ENCODE measurements at places on chromosomes 5 and 9.

GRCh38 chr5:159294921-159295320 is 31.8 kb downstream of the UBLCP1 start:
- DNase-seq = no peak

GRCh38 chr9:33125871-33126823 is 41.0 kb downstream of the B4GALT1 start:
- DNase-seq = no peak

DNA sequence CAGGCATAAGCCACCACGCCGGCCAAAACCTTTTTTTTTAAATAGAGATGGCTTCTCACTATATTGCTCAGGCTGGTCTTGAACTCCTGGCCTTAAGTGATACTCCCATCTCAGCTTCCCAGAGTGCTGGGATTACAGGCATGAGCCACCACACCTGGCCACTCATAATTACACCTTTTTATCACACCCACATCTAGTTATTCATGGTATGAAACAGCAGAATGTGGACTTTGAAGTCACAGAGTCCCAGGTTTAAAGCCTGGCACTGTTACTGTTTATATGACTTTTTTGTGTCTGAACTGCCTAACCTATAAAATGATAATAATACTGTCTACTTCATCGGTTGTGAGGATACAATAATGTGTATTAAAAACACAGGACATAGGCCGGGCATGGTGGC is 23.1 kb downstream of the ZNF346 start:
- DNase-seq = no peak

GRCh38 chr5:10856683-10857337 is 95.8 kb upstream of the DAP start:
- DNase-seq = no peak

- no peak for DNase-seq
These were observed 167.2 kb upstream of the CTNND2 start for GRCh38 chr5:12071455-12071854.

DNA sequence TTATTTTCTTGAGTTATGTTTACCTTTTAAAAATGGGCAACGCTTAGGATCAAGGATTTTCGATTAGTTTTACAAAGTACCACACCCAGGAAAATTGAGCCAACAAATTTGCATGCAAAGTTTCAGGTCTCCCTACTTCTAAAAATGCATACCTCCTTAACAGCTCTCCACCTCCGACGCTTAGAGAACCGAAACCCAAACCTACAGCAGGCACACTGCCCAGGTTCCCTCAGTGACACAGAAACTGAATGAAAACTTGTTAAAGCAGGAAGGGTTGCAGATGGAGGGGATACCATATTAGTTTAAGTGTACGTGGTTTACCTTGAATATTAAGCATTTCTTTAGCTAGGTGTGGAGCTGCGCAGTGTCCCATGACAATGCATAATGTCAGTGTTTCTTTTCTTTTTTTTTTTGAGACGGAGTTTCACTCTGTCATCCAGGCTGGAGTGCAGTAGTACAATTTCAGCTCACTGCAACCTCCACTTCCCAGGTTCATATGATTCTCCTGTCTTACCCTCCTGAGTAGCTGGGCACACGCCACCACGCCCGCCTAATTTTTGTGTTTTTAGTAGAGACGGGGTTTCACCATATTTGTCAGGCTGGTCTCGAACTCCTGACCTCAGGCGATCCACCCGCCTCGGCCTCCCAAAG is 1.6 kb upstream of the SUB1 start:
- DNase-seq = peak; percentile 4

GRCh38 chr5:1300581-1301083 is 5.8 kb upstream of the TERT start:
- no peak for DNase-seq

DNA sequence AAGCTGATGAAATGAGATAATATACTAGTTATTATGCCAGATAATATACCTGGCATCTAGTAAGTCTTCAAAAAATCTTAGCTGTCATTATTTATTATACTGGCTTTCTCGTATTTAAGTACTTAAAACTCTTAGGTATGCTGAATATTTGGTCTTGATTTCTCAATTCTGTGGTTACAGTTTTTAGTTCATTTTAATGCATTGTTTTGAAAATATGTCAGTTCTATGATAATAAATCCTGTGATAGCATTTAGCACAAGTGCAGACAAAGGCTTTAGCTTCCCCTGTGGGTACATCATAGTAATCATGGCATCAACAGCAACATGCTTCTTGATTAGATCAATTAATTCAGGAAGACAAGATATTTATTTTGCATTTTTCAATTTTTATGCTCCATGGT is 133.0 kb downstream of the SMC2 start:
- no peak for DNase-seq

DNA sequence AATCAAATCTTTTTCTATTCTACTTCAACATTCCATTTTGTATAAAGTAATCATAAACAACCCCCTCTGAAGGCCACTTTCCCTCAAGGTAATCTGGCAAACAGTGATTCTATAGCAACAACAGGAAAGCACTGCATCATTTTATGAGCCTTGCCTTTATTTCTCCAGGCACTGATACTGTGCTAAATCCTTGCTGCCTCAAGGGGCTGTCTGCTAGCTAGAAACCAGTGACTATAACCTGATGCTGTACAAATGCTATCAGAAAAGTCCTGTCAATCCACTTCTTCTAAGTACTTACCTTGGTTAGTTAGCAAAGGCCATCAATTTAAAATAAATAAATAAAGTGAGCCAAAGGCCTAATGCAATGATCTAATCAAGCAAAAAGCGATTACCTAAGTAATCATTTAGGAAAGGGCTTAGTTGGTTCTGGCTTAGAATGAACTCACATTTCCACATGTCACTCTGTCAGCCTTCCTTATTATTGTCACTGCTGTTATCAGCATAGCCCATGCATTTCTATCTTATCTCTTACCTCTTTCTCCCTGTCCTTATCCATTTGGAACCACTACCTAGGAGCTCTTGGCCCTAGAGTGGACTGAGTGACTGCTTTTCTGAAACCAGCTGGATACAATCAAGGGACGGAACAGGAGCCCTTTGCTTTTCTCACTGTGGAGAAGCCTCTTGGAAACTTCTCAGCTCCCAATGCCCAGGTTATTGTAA is 246.1 kb upstream of the MEF2C start:
- no peak for DNase-seq

- DNase-seq = no peak
These were observed 9.7 kb upstream of the CHD1 start for GRCh38 chr5:98938464-98938863.

DNA sequence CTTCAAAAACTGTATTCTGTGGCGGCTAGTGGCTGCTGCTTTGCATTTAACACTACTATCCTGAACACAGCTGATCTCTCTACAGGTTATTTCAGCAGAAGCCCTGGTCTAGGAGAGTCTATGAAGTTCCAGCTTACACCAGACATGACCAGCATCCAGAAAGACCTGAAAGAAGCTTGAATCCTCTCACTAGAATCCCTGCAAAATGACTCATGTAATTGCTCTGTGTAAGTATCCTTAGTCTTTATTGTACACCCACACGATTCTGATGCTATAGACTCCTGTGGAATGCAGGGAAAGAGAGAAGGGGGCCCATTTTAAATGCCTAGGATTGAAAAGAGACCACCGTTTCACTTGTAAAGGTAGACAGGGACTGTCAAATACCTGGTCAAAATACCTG is 859 bp upstream of the GRIA1 start:
- no peak for DNase-seq

DNA sequence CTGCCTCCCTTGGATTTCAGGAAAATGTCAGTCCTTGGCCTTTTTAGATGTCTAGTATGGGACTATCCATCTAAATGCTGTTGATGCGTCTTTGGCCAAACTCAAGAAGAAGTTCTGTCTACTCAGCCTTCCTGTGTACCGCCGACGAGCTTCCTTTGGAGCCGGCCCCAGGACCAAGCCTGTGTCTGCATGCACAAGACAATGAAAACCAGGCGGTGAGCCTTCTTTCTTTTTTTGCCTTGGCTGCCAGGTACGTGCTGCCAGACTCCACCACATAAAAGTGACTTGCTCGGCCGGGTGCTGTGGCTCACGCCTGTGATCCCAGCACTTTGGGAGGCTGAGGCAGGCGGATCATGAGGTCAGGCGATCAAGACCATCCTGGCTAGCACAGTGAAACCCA is 6.0 kb upstream of the NEURL1B start:
- DNase-seq = no peak

GRCh38 chr9:123816817-123817472 is 113.0 kb downstream of the DENND1A start:
- no peak for DNase-seq

DNA sequence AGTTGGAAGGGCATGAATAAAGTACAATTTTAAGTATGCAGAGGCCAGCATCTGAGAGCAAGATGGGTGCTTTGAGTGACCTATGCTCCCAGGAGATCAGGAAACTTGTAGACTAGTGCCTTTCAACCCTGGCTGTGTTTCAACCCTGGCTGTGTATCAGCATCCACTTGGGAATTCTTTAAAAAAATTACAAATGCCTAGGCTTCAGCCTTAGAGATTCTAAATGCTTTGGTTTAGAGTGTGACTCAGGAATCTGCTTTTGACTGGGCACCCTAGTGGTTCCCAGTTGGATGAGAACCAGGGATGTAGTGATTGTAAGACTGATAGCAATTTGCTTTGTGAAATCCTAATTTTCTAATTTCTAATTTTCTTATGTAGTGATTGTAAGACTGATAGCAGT is 65.6 kb downstream of the RALGPS1 start:
- DNase-seq = no peak

GRCh38 chr5:175290379-175290778 is 153.6 kb downstream of the DRD1 start:
- no peak for DNase-seq

- DNase-seq = no peak
These were observed 618.3 kb downstream of the NR2F1-AS1 start for GRCh38 chr5:92962752-92963151.

DNA sequence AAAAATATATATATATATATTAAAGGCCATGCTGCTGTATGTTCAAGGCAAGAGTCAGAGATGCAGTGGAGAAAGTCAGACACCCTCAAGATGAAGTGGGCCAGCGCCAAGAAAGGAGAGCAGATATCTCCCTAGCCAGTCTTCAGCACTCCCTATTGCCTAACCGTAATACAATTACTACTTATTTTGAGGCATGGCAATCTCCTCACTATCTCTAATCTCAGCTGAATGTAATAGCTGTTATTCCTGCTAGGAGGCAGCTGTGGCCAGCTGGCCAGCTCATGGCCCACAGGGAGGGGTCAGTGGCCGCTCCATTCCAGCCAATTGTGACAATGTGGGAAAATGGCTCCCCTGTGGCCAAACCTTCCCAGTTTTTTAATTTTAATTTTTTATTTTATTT is 87.5 kb upstream of the FBXW11 start:
- no peak for DNase-seq

- no peak for DNase-seq
These were observed 143.2 kb upstream of the DMRT1 start for GRCh38 chr9:698276-698675.

GRCh38 chr9:134707031-134707680 is 65.6 kb downstream of the COL5A1 start:
- DNase-seq = no peak

DNA sequence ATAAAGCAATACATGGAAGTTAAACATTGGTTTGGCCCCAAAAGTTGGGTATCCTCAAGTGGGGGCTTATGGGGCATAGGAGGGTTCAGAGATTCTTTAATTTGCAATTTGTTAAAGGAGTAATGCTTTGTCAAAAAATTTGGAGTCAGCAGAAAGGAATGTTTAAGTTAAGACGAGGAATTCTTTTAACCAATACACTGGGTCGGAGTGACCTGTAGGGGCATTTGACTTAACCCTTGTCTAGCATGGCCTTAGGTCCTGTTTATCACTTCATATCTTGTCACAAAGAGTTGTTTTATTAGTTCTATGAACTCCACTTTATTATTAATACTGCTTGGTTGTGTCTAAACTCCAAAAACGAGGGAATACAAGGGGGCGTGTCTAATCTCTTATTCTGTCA is 656.1 kb upstream of the RORB start:
- DNase-seq = no peak

DNA sequence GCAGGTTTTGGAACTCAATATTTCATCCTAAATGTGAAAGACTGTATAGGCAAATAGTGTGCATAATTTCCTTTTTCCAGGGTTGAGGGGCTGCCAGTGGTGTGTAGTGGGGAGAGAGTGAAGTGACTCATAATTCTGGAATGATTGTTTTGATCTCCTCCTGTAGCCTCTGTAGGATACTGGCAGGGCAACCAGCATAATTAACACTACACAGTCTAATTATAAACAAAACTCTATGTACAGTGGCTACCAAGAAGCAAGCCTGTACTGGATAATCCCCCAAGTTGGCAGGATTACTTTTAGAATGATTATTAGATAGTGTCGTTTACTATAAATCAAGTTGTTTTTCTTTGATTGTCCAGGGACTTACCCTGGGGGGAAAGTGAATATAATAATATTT is 32.2 kb downstream of the LNPEP start:
- DNase-seq = no peak

DNA sequence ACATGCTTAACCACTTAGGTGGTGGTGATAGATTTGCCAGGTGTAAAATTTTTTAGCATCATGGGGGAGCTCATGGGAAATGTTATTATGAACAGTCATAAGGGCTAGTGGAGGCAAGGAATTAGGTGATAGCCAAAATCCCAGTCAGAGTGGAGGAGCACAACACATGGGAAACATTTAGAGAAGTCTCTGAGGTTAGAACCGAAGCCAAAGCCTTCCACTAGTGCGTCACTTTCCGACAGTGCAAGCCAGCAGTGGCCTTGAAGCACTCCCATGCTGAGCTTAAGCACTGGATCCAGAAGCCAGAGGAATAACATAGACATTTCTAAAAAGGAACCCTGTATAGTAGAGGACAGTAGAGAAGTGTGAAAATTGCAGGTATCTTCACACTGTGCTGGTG is 101.5 kb upstream of the SNX2 start:
- DNase-seq = no peak

DNA sequence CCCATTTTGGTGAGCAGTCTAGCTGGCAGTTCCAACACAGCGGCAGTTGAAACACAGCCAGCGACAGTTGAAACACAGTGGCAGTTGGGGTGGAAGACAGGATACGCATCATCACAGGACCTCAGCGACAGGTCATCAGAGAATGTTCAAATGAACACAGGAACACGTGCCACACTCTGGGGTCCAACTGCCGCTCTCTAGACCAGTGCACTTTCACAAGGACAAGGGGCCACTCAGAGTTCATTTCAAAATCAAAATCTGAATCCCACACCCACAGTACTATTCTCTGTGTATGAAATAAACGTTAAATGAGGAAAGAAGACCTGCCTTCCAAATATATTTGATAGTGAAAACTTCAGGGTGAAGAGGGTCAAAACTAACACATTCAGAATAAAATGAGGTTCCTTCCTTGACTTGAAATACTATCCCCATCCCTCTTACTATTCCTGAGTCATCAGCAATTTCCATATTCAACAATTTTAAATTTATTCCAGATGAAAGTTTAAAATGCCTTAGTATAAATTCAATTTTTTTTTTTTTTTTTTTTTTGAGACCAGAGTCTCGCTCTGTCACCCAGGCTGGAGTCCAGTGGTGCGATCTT is 53.0 kb upstream of the SIMC1 start:
- DNase-seq = no peak

All from T follicular helper cell (primary cell).